D721Med (cell line): ENCODE measurements at places on chromosomes 2 and 18.

GRCh38 chr2:100011272-100011731 is 131.1 kb downstream of the AFF3 start:
- no peak for DNase-seq

- no peak for DNase-seq
Measured at GRCh38 chr18:72444111-72444797, 99.9 kb downstream of the CBLN2 start.

DNA sequence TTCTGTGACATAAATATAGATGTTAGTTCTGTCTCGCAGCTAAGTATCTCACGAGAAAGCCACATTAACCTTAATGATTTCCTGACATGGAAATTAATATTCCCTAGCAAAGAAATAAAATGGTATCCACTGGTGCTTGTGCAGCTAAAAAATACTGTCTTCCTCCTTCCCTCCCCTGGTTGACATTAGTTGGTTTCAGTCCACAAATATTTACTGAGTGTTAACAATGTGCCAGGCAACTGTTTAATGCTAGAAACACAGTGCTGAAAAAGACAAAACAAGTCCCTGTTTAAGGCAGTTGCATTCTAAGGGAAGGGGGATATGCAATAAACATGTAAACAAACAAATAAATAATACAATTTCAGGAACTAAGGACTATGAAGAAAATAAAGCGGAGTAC is 44.2 kb upstream of the VPS54 start:
- no peak for DNase-seq

DNA sequence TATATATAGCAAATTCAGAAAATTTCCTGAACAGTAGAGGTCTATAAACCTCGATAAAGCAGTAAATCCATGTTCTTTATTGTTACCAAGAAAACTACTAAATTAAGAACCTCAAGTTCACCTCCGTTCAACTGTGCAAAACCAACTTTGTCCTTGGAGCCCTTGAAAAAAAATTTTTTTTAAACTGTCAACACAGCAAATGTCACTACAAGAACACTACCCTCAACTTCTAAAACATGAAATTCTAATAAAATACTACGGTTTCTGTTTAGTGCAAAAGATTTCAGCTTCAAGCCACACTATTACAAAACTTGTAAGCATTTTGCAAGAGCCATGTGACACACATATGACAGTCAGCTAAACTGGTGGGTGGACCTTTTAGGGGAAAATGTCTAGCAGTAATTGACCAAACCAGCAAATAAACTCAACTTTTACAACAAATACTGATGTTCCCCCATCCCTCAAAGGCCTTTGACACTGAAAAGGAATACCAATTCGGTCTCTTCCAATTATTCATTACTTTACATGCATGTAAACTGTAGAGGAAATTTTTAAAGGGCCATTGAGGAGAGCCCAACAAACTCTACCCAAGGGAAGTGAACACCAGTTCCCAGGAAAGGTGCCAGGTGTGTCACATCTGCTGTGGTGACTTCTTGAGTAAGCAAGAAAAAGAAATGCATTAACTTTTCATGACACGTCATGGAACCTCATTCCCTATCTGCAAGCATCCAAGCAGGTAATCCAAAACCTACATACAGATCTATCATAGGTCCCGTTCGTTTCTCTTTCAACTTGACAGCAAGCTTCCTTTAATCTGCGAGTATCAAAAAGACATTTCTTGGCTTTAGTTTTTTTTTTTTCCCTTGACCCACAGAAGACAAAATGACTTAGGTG is 1.4 kb downstream of the RAB1A start:
- no peak for DNase-seq

- DNase-seq = no peak
Measured at GRCh38 chr18:25517881-25518715, 166.1 kb upstream of the ZNF521 start.

DNA sequence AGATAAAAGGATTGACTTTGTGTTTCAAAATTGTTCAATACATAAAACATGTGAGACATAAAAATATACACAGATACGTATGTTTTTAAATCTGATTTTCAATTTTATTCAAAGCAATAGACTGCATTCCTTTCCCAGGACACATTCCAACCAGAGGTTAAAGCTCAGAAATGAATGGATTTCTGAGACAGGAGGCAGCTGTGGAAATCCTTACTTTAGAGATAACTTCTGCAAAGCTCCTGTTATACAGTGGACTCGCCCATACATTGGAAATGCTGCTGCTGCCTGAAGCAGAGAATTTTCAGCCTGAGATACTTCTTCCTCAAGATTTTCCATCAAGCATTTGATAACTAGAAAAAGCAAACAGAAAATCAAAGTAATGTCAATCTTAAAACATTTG is 43.8 kb downstream of the THADA start:
- no peak for DNase-seq

DNA sequence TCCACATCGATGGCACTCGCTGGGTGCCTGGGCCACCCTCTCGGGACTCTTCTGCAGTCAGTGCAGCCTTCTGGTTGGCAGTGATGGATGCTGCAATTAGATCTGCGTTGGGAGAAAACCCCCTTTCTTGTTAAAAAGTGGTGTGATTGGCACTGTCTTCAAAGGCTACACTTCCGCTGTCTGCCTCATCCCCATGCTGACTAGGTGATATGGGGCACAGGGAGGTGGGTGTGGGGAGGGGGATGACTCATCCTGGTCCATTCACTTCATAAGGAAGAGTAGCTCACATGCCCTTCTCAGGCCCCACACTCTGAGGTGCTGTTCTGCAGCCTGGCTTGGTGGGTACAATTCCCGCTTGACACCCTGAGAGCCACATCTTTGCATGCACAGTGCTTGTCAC is 77.4 kb downstream of the THNSL2 start:
- DNase-seq = no peak

DNA sequence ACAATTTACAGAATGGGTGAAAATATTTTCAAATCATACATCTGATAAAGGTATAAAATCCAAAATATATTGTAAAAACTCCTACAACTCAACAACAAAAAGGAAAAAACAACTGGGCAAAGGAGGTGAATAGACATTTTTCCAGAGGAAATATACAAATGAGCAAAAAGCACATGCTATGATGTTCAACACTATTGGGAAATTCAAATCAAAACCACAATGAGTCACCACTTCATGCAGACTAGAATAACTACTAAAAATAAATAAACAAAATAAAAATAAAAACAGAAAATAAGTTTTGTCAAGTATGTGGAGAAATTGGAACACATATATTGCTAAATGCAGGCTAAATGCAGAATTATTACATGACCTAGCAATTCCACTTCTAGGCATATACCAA is 120.9 kb downstream of the FSIP2 start:
- no peak for DNase-seq

- DNase-seq = no peak
Measured at GRCh38 chr2:150485871-150486538, 1.5 kb downstream of the RND3 start.

GRCh38 chr2:74736589-74736988 is 82.5 kb downstream of the SEMA4F start:
- no peak for DNase-seq

DNA sequence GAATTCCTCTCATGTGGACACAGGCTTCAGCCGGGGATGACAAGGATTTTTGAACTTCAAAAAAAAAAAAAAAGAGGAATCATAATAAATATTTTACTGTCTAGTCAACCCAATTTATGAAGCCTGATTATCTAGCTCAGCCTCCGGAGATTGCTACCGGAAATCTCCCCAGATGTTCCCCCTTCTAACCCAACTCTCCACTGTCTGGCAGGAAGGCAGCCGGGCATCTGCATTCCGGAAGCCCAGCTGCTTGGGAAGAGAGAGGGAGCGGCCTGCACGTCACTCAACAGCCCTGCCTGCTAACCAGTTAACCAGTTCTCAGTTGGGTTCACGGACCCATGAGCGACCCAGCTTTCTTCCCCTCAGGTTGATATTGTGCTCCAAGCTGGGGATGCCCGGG is 87.2 kb upstream of the POU3F3 start:
- no peak for DNase-seq

- DNase-seq = no peak
Measured at GRCh38 chr2:30218814-30219213, 12.5 kb upstream of the LBH start.

GRCh38 chr2:24163601-24164000 is 11.3 kb upstream of the FAM228A start:
- no peak for DNase-seq
